ENCODE measurements at places on chromosomes 1 and 21. TPM values are rescaled to one million over a fixed set of nuclear protein-coding genes. Genes with fewer than 3 reads are reported as not detected.

The GBP5 gene
- not detected for total RNA-seq

The PADI1 gene
- 9.0 TPM for total RNA-seq

The ARID1A gene
- 90.0 TPM for total RNA-seq

The AK4 gene
- 54.6 TPM for total RNA-seq

The CHD5 gene
- 0.36 TPM for total RNA-seq

The OR2L3 gene
- not detected for total RNA-seq

The ILDR2 gene
- 0.47 TPM for total RNA-seq

The SH2D2A gene
- not detected for total RNA-seq

The HUNK gene
- total RNA-seq = 5.5 TPM

DNA sequence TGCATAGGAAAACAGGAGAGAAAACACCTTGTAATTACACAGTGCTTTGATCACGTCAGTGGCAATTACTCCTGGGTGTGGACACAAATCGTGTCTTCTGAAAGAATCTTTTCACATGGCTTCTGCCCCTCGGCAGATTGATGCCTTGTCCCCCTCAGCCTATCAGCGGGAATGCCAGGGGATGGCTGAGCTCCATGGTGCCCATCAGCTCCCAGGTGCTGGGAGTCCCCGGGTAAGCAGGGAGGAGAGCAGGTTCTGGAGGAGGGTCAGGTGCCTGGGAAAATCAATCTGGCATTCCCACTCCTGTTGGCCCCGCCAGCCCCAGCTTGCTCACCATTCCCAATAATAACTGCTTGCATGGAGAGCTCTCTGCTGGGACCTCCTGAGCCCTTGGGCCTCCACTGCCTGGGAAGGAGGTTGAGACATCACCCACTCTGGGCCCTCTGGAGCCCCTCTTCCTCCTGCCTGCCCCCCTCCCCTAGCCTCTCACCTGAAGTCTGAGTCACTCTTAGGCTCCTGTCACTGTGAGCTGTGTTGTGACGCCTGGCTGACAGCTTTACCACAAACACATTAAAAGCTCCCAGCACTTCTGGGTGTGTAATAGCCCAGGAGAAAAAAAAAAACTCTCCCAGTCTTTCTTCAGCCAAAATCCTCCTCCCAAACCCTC, 4.9 kb downstream of the CAMK2N1 start:
- DNase-seq = no peak

- DNase-seq = no peak
Measured at GRCh38 chr1:176501599-176501998, 38.6 kb downstream of the PAPPA2 start.

- no peak for DNase-seq
Measured at GRCh38 chr21:39576518-39577128, 36.1 kb upstream of the B3GALT5 start.

GRCh38 chr1:174284052-174284451, 124.7 kb downstream of the RABGAP1L start:
- no peak for DNase-seq

- no peak for DNase-seq
Measured at GRCh38 chr1:81824759-81825158, 24.0 kb downstream of the ADGRL2 start.

- no peak for DNase-seq
Measured at GRCh38 chr1:203251466-203251865, 22.0 kb upstream of the CHIT1 start.

GRCh38 chr1:37146071-37146470, 111.8 kb upstream of the GRIK3 start:
- DNase-seq = peak; percentile 54

GRCh38 chr1:16677552-16678431, 11.0 kb upstream of the RNU1-3 start:
- no peak for DNase-seq

GRCh38 chr1:211323156-211324063, 3.2 kb upstream of the TRAF5 start:
- DNase-seq = no peak

DNA sequence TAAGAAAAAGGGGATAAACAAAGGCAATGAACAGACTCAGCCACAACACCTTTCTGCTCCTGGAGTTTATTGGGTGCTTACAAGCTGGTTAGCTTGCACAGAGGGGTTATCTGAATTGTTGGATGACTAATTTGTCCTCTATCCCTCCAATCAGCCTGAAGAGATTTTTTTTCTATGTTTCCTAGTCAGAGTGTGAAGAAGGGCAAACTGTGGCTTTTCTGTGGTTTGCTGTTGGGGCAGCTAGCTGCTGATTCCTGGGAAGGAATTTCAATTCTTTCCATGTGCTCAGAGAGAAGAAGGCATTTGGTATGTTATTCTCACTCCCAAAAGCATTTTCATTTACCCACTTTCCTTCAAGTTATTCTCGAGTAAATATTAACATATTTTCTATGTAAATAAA, 48.6 kb downstream of the PCP4 start:
- no peak for DNase-seq

Data from suprapubic skin (tissue), 4 donors.